Urinary bladder (tissue), 4 donors: ENCODE measurements at places on chromosomes 5 and 9. TPM values are rescaled to one million over a fixed set of nuclear protein-coding genes. Genes with fewer than 3 reads are reported as not detected.
A peak's percentile ranks its signal among the peaks of the same experiment; 100 is the strongest.

DNA sequence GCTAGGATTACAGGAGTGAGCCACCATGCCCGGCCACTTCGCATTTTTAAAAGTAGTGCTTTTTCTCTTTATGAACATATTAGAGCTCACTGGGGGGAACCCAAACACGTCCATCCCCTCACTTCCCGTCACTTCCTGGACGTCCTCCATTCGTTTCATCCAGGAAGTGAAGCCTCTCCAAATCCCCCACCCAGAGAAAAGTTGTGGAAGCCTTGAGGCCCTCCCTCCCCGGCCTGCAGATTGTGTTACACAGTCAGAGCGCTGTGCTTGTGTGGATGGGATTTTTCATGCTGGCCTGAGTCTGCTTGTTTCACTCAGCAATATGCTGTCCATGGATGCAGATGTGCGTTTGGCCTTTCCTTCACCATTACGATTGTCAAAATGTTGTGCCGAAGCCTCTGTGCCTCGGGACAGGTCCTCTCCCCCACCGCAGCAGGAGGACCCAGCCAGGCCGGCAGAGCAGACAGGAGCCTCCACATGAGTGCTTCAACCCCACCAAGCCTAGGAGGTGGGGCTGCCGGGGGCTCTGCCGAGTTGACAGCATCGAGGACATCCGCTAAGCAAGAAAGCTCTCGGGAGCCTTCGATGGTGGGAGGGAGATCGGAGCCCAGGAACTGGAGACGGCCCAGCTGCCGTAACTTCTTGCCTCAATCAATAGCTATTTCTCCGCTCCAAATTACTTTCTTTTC, 121.6 kb upstream of the PPP1R26 start:
- no peak for DNase-seq

DNA sequence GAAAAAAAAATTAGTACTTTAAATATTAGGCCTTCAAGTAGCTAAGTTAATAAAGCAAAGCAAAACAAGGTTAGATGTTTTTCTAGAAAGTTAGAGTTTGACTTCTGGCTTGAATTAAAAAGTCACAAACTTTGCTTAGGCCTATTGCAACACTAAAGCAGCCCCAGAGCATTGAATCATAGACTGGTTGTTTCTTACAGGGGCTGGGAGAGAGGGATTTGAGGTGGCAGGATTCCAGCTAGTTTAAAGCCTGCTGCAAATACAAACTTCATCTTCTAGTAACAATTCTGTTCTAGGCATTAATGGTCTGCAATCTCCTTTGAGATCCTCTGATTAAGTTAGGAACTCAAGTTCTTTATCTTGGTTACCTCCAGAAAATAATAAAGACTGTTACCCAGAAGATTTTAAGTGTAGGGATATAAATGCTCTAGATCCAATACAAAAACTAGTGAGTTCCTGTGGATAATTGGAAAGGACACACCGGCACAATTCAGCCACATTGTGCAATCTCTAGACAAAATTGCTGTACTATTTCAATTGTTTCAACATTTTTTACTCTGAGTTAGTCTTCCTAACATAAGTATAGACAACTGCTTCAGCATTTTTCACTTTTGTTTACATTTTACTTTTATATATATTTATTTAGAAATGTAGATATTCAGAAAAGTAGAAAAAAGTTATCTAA, 12.6 kb downstream of the OR13C5 start:
- DNase-seq: no peak

DNA sequence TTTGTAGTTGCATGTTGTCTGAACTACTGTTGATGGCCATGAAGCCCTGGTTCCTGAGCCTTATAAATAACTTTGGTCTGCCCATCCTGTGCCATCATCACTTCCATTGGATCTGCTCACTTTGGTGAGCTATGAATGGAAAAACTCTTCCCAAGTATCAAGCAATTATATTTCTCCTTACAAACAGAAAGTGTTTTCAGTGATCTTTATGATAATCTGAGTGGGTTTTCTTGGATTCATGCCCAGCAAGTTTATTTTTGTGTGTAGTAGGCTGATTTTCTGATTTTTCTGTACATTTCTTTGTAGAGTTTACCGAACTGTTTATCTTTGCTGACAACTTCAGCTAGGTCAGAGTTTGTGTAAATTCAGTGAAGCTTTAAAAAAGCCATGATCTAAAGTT, 31.0 kb downstream of the CAMK4 start:
- no peak for DNase-seq

GRCh38 chr5:36305571-36306326, 4.0 kb upstream of the RANBP3L start:
- DNase-seq: no peak

- no peak for DNase-seq
Measured at GRCh38 chr5:68116868-68117411, 98.6 kb upstream of the PIK3R1 start.

DNA sequence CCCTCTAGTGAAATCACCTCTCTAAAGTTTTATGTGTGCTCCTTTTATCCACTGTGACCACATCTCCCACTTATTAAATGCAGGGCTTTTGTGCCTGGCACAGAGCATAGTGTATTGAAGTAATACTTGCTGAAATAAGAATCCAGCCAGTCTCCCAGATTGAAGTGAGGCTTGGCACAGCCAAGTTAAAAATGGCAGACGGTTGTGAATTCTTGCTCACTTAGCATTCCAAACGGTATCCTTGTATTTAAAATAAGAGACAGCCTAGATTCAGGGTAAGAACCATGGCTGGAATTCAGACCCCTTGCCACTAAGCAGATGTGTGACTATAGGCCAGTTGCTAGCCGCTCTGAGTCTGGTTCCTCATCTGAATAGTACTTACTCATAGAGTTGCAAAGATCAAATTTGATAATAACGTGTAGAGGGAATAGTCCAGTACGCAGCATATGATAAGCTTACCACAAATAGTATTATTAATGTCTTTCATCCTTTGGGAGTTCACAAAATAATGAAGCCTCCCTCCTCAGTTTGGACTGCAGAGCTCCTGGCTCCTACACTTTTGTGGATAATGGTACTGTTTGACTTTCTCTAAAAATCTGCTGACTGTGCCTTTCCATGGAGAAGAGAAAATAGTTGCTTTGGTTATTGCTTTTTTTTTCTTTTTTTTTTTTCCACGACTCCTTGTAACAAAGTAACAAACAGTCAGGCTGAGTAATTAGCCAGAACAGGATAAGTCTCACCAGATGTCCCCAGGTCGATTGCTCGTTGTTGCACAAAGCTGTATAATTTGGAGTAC, 51.5 kb downstream of the FGF1 start:
- DNase-seq: no peak

- DNase-seq: peak; percentile 79
Measured at GRCh38 chr5:74257645-74258313, 382.7 kb downstream of the ENC1 start.

SLC23A1 gene
- not detected for total RNA-seq

C5orf58 gene
- total RNA-seq: not detected

CDX1 gene
- 0.21 TPM for total RNA-seq
